Choroid plexus epithelial cell (primary cell): ENCODE measurements at places on chromosomes 12 and 14.

GRCh38 chr12:98516111-98516873 is 902 bp downstream of the TMPO start:
- peak; percentile 87 for DNase-seq

GRCh38 chr12:108972358-108972757 is 48.5 kb downstream of the SVOP start:
- no peak for DNase-seq

DNA sequence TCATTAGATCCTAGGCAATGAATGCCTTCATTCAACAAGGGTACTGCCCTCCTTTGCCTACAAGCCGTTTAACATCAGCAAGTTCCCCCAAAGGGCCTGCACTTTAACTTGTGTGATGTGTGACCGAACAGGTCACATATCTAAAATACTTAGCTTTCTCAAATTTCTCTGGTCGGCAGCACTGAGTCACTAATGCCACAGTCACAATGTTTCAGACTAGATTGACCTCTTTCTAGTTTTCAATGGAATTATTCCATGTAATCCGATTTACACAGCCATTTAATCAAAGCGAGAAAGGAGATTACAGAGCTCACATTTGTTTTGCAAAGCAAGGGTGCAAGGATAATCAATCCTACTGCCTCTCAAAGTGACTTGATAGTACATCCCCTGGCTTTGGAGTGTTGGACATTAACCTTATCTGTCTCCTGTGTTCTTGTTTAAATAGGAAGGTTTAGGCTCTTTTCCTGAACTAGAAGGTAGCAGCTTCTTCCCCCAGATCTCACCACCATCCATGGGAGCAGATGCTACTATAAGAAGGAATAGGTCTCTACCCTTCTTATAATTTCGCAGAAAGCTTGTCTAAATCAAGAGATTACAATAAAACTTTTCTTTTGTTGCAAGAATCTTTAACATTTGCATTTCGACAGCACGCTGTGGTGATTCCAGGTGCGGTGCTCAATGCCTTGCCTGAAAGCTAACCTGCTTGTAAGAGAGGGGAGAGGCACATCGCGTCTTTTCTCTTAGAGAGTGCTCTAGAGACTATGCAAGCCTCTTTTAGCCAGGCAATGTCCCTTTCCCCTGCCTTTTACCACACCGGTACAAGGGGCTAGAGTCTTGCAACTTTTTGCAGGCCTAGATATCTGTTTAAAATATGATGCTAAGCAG is 1.8 kb downstream of the KITLG start:
- peak; percentile 26 for DNase-seq

DNA sequence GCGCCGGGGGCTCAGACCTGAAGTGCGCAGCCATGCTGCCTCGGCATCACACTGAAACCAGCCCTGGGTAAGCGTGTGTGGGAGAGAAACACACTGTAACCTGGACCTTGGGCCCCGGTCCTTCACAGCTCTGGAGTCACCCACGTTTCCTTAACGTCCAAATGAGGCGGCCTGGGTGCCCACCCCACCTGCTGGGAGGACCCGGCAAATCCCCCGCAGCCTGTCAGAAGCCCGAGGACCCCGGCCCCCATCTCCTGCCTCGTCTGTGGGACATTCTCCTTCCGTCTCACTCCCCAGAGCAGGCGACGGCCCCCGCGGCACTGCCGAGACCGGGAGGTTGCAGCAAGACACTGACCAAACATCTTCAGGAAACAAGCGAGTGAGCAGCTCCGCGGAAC is 66.5 kb upstream of the GALNT9 start:
- no peak for DNase-seq

DNA sequence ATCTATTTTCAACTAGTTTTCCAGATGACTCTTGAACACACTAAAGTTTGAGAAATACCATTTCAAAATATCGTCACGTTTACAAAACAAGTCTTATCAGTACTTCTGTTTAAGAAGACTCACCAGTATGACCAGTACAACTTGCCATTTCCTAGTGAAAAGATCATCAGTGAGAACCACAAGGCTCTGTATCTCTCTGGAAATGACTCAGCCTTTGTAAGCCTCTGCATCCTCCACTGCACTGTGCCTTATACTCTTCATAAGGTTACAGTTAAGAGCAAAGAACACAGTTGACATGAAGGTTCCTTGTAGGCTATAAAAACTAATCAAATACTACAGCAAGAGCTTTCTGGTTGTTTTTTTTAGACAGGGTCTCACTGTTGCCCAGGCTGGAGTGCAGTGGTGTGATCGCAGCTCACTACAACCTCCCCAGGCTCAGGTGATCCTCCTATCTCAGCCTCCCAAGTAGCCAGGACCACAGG is 5.7 kb upstream of the VTI1B start:
- peak; percentile 85 for DNase-seq

DNA sequence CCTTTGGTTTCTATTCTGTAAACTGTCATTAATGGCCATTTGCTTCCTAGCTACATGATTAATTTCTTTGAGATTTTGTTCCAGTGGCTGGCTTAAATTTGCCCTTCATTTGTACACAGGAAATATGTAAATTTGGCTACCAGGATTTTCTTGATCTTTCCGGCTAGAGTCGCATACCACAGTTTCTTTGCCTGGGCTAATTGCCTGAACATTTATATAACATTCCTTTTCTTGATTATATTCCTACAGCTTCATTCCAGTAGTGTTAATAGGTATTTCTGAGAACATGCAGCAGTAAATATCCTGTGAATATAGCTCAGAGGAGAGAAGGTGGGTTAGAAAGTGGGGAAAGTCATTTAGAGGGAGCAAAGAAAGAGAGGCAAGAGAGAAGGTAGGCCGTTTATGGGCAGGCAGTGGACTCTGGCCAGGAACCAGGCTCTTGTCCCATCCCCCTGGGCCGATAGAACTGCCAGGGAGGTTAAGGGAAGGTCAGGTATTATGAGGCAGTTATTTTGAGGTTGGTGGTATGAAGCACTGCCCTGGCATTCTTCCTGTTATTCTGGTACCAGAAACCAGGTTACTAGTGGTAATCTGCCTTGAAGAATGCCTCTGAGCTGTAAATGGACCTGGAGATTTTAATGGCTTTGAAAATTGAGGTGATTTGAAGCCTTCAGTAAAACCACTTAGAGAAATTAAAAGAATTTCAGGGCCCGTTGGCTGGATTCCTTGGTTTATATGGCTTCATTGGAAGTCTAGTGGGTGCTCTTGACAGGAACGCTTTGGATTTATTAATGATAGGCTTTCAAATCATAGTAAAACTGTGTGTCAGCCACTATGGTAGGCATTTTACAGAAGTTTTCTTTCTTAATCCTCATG is 4.4 kb downstream of the RNF10 start:
- peak; percentile 49 for DNase-seq

- no peak for DNase-seq
Measured at GRCh38 chr12:104567832-104568486, 111.2 kb downstream of the CHST11 start.
